ENCODE measurements at places on chromosomes 3 and 15.

- DNase-seq = no peak
These were observed 4.2 kb downstream of the ABTB1 start for GRCh38 chr3:127676921-127677351.

GRCh38 chr3:24682141-24682547 lies 187.5 kb upstream of the THRB start:
- peak; percentile 11 for DNase-seq

DNA sequence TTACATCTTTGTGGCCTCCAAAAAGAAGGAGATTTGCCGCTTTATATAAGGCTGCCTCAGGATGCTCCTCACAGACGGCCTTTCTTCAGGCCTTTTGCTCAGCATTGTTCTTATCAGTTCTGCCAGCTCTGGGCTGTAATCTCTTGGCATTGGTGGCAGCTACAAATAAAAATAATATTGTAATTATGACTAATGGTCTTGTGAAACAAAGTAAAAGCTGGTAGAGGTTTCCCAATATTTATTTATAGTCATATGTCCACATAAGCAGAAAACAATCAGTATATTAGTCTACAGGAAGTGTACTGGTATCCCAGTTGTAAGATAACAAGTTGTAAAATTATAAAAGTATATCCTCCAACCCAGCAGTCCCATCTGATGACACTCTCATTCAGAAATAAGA lies 7.3 kb downstream of the NEK4 start:
- no peak for DNase-seq

GRCh38 chr15:64836023-64836536 lies 5.6 kb upstream of the PLEKHO2 start:
- no peak for DNase-seq

DNA sequence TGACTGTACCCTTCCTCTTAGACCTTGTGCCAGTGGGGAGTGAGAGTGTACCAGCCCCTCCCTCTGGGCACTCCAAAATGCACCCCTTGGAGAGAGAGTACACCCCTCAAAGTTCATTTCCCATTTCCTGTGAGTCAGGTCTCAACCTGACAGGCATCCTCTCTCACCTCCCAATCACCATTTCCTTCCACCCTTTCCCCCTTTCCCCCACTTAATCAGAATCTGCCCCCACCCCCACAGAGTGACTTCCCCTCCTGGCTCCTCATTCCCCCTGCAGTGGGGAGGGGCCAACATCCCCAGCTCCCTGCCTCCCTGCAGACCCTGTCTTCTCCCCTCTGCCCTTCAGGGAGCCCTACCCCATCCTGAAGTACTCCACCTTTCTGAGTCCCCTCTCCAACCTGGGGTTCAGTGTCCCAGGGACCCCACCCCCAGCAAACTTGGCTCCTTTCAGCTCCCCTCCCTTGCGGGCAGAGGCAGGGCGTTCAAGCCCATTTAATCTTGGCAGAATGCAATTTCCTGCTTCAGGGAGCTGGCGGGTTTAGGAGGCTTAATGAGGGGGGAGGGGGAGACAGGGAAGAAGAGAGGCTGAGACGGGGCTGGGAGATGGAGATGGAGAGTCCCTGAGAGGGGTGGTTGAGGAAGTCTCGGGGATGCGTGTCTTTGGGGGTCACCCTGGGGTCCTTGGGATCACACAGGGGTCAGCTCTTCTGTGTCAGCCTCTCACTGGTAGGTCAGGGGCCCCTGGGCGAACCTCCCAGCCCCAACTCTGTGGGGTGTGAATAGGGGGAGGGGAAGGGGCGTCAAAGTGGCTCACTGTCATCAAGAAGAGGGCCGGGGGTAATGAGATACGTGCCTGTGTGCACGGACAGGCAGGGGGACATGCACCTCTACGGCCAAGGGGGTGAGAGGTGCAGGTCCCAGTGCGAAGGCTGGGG lies 16.6 kb upstream of the SEMA3F start:
- peak; percentile 53 for DNase-seq

DNA sequence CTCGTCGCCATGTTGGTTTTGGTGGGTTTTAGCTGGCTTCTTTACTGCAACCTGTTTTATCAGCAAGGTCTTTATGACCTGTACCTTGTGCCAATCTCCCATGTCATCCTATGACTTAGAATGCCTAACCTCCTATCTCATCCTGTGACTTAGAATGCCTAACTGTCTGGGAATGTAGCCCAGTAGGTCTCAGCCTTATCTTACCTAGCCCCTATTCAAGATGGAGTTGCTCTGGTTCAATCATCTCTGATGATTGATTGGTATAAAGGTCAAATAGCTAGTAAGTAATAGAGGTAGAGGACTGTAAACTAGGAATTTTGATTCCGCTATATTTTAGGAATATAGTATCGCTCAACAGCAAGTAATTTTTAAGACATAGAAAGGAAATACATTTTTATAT lies 1.3 kb upstream of the ACKR2 start:
- DNase-seq = peak; percentile 72

DNA sequence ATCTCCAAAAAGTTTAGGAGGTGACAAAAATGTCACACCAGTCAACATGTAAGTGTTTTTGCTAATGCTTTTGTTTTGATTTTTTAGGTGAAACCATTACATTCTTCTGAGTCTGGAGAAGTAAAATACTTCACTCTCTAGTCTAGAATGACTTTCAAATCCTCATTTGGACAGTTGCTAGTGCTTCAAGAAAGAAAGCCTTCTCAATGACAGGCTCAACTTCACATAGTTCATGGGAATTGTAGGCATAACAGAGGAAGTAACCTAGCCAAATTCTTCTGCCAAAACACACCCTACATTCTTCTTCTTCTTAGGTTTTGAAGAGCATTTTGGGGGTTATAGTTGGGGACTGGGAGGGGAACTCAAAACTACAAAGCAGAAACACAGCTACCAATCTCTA lies 29.4 kb upstream of the HEG1 start:
- DNase-seq = no peak

- DNase-seq = no peak
These were observed 48.9 kb downstream of the TLE3 start for GRCh38 chr15:70048578-70049514.

DNA sequence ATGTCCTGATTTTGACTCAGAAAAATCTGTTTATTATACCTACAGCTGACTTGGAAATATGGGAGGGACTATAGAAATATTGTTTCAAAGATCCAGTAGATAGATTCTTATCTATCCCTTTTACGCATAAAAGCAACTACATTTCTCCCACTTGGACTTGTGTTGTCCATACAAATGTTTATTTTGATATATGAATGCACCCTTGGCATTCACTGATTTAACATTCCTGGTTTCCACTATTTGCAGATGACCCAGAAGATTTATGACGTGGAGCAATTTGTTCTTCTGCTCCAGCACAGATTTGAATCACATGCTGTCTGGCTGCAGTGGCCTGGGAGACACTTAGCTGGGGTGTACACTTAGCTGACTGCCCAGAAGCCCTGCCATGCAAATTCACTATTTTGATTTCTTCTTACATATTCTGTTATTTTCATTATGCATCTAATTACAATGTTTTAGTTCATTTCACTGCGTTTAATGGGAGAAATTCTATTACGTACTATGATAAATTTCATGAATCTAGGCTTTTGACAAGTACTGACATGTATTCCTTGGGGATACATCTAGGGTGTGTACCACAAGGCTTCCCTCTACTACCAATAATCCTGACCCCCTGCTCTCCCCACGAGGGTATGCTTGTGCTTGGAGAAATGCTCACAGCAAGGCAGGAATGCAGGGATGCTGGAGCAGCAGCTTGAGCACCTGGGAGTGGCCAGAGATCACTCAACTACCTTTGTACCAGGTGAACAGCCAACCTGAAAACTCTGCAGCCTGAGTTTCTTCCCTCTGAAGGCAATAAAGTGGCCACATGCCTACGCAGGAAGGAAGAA lies 223.6 kb upstream of the TBL1XR1 start:
- peak; percentile 10 for DNase-seq

DNA sequence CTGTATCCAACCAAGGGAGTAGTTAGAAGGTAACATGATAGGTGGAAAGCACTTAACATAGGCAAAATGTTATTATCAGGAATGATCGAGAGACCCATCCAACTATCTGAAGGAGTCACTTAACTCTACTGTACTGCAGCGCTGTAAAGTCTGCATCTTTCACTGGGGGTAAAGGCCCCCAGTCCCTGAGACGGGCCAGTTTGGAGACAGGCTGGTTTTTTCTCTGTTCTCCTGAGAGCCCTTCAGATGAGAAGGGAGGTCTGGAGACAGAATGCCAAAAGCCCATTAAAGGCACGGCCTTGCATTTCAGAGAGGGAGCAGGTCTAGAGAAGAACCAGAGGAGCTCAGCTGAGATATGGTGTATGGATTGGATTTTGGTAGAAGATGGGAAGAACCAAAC lies 71.3 kb upstream of the CGNL1 start:
- DNase-seq = no peak

DNA sequence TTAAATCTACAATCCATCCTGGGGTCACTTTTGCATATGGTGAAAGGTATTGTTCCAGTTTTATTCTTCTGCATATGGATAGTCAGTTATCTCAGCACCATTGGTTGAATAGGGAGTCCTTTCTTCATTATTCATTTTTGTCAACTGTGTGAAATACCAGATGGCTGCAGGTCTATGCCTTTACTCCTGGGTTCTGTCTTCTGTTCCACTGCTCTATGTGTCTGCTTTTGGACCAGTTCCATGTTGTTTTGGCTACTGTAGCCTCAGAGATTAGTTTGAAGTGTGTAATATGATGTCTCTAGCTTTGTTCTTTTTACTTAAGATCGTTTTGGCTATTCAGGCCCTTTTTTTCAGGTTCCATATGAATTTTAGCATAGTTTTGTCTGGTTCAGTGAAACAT lies 795.8 kb downstream of the OTOL1 start:
- DNase-seq = no peak
